Occipital lobe (tissue), 3 donors: ENCODE measurements at places on chromosomes 3 and 15. TPM values are rescaled to one million over a fixed set of nuclear protein-coding genes. Genes with fewer than 3 reads are reported as not detected.

- no peak for DNase-seq
These were observed 47.6 kb downstream of the IDH2 start for GRCh38 chr15:90054618-90055097.

- DNase-seq, result no peak
These were observed 309.3 kb upstream of the UBE2E2 start for GRCh38 chr3:22893644-22894325.

DNA sequence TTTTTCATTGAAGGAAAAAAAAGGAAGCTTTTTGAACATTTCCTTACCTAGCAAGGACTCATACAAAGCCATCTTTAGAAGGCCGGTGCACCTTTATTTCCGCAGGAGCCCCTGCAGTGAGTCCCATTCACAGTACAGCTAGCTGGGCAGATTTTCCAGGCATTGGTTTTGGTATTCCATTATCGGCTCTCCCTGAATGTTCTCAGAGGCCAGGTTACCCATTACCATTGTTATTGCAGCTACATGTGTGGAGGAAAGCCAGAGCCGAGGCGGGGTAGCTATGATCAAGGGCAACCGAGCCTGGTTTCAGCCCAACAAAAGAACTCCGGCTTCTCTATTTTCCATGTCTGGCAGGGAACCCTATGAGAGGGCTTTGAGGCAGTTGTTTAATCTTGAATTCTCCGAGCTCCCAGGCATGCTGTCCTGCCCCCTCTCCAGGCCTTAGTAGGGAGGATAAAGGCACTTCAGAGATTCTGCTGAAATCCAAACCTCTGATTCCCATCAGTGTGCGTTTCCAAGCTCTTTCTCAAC is 100.3 kb downstream of the LRRK1 start:
- no peak for DNase-seq

DNA sequence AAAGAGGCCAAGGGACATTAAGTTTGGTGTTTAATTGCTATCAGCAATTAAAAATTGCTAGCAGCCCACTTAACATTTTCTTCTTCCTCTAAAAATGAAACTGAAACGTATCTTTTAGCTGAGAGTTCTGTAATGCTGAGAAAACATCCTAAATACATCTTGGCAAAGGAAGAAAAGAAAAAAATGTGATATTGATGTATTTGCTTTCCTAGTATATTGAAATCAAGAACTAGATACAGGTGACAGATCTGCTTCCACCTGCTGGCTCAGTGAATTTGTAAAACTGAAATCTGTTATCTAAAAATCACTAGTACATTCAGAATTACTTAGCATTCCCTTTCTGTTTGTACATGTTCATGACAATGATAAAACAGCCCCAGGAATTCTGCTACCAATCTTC is 283.2 kb downstream of the ZBTB20 start:
- no peak for DNase-seq

DNA sequence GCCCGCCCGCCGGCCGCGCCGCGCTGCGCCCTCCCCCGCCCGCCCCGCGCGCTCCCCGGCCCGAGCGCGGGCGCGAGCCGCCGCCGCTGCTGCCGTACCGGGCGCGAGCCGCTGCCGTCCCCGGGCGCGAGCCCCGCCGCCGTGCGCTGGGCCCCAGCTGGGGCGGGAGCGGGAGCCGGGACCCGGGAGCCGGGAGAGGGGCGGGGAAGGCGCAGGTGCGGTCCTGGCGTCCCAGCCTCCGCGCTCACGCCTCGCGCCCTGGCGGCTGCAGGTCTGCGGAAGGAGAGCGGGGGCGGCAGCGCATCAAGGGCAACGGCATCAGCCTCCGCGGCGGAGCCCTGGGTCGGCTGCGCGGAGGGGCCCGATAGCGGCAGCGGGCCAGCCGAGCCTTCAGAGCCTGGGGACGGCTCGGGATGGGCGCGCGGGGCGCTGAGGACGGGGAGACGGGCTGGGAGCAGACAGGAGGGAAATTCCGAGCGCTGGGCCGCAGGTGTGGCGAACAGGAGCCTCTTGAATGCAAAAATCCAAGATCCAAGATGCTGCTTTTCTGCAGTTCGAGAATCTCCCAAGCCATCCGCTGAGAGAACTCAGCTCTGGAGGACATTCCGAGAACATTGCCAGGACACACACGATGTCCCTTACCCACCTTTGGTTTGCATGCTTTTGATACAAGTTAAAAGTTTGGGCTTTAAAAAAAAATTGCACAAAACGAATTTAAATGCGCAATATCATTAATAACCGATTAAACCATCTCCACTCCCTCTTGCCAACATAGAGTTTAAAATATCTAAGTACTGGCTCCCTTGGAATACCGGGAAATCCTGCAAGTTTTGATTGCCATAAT is 251.1 kb downstream of the TJP1 start:
- peak; percentile 21 for DNase-seq

GRCh38 chr3:124963755-124964154 is 29.2 kb upstream of the MUC13 start:
- no peak for DNase-seq

- DNase-seq, result no peak
These were observed 88.9 kb downstream of the EOMES start for GRCh38 chr3:27633224-27633545.

GRCh38 chr15:90931828-90932659 is at the start of gene HDDC3:
Gene HDDC3, minus strand, starts transcription at chr15:90932549. Its CDS starts 9 bp downstream, at chr15:90932540.
- DNase-seq, result peak; percentile 74

GRCh38 chr3:64578797-64579196 is 109.0 kb downstream of the ADAMTS9 start:
- no peak for DNase-seq

The TGFBR2 gene
- total RNA-seq, result 5.8 TPM

The OR5K2 gene
- not detected for total RNA-seq

The PLIN1 gene
- 0.47 TPM for total RNA-seq

The HYAL1 gene
- 0.16 TPM for total RNA-seq

The SHC4 gene
- total RNA-seq, result 5.5 TPM

The ARGFX gene
- not detected for total RNA-seq

The CMTM8 gene
- 0.31 TPM for total RNA-seq

The IMPG2 gene
- total RNA-seq, result 3.0 TPM

The CLRN1 gene
- total RNA-seq, result not detected
